ENCODE measurements at places on chromosomes 4 and X.

DNA sequence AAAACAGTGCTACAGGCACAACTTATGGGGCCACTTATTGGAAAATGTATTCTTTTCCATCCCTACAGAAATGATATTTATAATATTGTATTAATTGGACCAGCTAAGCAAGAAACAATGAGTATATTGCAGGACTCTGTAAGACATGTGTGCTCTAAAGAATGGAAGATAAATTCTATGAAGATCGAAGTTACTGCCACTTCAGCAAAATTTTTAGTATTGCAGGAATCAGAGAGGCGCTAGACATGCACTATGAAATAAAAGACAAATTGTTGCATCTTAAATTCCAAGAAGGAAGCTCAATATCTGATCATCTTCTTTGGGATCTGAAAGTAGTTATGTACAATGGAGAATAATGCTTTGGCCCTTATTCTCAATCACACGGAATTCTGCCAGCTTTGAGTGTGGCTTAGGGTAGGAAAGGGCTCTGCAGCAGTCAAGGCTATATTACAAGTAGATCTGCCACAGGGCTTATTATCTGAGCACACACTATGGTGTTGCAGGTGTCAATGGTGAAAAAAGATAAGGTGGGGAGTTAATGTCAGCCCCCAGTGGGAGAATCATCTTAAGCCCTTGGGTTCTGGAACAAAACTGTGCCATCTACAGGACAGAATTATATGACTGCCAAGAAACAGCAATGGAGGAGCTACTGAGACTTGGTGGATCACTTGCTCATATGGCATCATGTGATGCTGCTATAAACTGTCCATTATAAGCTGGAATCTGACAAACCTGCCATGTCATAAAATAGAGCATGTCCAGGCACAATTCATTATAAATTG lies 334.0 kb upstream of the NDST3 start:
- DNase-seq: no peak

DNA sequence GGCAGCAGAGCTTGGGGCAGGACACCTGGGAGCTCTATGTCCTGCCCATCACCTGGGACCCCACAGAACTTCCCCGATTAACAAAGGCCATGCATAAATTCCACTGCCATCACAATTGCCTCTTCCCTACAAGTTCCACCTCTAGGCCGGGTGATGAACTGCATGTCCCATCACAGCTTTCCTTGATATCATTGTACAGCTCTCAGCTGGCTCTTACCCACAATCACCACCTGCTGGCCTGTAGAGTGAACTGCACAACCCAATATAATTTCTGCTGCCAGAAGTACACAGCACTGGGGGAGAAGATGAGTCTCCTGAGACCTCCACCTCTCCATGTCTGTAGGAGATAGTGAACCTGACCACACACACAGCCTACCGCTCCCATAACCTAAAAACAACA lies 285.0 kb upstream of the AADAT start:
- DNase-seq: no peak

DNA sequence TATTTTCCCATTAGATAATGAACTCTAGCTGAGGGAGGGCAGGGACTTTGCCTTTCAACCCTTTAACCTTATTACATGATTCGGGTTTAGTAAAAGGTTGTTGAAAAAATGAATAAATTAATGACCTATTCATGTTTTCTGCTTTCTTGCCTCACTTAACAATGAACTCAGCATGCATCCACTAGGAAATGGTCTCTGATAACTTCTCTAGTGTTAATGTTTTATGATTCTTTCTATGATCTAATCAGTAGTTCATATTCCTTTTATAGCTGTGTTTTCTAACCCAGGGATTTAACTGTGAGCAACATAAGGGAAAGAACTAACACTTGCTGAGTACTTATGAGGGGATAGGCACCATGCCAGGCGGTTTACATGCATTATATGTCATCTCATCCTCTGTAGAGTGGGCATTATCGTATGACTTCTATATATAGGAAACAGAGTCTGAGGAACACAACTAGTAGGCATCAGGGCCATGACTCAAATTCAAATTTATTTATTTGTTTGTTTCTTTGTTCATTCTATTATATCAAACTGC lies 236.7 kb upstream of the MAB21L2 start:
- DNase-seq: no peak

- DNase-seq: no peak
Measured at GRCh38 chr4:118759481-118759880, 74.3 kb downstream of the METTL14 start.

- DNase-seq: no peak
Measured at GRCh38 chr4:114282937-114283336, 303.5 kb upstream of the ARSJ start.

- no peak for DNase-seq
Measured at GRCh38 chr4:154623436-154623835, 11.0 kb upstream of the FGG start.

GRCh38 chr4:7043284-7044136 lies at the start of gene TADA2B:
Gene TADA2B (plus strand): TSS chr4:7043372. CDS start chr4:7043580, 208 bp downstream.
- DNase-seq: no peak

DNA sequence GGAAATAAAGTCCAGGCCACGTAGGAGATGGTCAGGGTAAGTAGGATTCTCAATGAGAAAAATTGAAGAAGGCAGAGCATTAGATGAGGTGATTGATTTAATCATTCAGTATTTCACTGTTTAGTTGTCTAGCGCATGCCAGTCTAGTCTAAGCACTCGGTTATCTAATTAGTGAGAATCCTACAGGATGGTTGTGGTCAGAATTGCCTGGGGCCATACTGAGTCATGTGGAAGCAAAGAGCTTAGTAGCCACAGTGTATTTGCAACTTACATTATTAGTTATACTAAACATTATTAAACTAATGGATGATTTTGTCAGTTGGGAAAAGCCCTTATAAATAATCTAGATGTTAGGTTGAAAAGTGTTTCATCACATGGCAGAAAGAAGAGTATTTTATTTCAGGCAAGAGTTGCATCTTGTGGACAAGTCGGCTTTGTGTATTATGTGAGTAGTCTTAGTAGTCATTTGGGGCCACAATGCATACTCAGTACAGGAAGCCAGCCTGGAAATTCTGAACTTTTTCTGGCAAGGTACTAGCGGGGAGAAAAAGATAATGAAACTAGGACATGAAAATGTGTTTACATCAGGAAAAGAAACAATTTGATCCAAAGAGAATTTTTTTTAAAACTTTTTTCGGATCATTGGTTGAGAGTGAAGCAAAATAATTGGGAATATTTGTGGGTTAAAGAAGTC lies 31.9 kb downstream of the CPEB2 start:
- no peak for DNase-seq

- peak; percentile 36 for DNase-seq
Measured at GRCh38 chr4:83852085-83852451, 316.2 kb downstream of the GPAT3 start.

- no peak for DNase-seq
Measured at GRCh38 chrX:19448077-19448476, 67.2 kb downstream of the MAP3K15 start.
